ENCODE measurements at places on chromosomes 1 and 21.

GRCh38 chr1:6915999-6916565 lies 130.8 kb downstream of the CAMTA1 start:
- DNase-seq = no peak

- no peak for DNase-seq
Observed at GRCh38 chr1:78553859-78554258, 63.1 kb downstream of the PTGFR start.

DNA sequence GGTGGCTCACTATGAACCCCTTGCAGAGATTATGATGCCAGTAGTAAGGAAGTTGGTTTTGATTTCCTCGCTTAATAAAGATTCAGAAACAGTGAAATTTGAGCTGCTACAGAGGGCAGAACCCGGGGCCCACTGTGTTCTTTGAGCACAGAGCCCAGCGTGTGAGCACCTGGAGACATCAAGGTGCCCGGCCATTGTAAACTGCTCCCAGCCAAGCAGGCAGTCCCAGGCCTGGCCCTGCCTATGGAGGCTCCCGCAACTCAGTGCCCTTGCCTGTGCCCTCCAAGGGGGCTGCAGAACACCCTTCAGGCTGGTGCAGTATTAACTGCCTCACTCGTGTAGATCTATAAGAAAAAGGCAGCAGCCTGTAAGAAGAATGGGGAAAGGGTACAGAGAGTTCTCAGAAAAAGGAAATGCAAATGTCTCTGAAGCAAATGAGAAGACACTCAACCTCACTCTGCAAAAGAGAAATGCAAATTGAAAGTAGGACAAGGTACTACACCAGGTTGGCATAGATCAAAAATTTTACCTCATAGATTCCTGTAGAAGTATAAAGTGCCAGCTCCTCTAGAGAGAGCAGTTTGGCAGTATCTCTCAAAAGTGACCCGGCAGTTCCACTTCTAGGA lies 323.7 kb downstream of the HHAT start:
- DNase-seq = no peak

DNA sequence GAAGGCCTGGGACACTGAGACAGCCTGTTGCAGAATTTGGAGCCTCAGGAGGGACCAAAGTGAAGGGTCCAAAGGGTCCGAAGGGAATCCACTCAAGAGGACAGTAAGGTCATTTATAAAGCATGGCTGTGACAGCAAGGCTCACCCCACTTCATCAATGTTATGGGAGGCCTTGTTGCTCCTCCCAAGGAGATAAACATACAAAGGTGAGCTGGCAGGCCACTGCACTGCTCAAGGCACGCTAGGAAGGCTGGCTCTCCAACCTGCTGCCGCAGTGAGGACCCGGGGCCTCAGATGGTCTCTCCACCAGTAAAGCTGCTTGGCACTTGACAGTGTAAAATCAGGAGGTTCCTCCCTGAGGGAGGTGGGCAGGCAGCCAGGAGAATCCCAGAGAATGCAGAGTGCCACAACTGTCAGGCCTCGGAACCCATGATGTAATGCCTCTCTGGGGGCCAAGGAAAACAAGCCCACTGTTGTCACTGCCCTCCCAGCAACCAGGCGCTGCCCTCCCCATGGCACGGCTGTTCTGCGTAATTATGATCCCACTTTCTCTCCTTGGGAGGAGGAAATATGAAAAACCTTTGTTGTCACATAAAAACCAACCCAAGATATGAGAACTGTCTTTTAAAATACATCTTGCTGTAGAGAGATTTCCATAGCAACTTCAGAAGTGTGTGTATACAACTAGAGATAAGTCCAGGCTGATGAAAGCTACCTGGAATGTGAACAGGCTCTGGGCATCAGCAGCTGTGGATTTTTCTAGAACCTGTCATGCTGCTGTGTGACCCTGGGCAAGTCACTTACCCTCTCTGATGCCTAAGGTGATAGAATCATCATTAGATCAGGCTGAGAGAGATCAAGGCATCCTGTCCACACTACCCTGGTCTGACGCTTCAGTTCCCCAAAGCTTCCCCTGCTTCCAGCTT lies 102.5 kb downstream of the KCNN3 start:
- DNase-seq = no peak

GRCh38 chr1:209584231-209584672 lies 738 bp downstream of the CAMK1G start:
- no peak for DNase-seq

- DNase-seq = no peak
Observed at GRCh38 chr1:162717548-162718184, 72.8 kb upstream of the HSD17B7 start.

DNA sequence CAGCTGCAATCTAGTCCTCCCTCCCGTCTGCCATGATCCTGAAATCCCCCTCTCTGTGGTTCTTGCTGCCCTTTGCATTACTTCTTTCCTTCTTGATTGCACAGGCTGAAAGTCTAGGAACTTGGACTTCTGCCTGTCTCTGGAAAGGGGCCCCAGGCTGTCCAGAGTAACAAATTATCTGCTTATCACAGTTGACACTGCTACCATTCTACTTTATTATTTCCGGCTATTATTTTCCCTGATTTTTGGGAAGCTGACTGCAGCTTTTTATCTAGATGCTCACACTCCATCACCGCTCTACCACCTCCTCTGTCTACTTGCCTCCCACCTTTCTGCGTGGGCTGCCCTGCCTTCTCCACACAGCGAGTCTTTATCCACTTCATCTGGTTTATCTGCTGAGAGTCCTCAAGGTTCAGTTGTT lies 202.1 kb upstream of the PLXNA2 start:
- DNase-seq = no peak

- DNase-seq = no peak
Observed at GRCh38 chr1:228073061-228073856, 9.2 kb upstream of the ARF1 start.

- peak; percentile 74 for DNase-seq
Observed at GRCh38 chr1:247906504-247907047, 11.2 kb downstream of the OR2W3 start.

DNA sequence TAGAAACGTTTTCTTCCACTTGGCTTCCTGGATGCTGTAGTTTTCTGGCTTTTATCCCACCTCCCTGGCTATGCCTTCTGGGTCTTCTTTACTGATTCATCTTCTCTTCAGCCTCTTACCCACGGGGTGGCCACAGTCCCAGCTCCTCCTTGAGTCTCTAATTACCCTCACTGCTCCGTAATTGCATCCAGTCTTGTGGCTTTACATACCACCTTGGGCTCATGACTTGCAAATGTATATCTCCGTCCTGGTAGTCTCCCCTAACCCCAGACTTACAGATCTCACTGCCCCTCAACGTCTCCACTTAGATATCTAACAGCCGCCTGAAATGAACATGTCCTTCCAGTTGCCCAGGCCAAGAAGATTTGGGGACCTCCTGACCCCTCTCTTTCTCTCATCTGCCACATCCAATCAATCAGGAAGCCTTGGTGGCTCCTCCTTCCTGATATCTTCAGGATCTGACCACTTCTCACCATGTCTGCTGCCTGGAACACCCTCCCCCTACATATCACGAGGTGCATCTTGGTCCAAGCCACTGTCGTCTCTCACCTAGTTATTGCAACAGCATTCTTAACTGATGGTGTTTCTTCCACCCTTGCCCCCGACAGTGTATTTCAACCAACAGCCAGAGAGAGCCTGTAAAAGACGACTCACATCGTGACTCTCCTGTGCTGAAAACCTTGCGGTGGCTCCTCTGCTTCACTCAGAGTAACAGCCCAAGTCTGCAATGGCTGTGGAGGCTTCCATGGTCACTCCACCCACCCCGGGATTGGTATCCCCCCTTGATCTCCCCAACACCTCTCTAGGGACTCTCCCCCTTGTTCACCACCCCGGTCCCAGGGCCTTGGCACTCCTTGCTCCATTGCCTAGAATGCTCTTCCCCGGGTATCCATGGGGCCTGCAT lies 219.0 kb upstream of the POU3F1 start:
- DNase-seq = no peak

GRCh38 chr1:59128784-59129227 lies 168.1 kb upstream of the FGGY start:
- DNase-seq = no peak

DNA sequence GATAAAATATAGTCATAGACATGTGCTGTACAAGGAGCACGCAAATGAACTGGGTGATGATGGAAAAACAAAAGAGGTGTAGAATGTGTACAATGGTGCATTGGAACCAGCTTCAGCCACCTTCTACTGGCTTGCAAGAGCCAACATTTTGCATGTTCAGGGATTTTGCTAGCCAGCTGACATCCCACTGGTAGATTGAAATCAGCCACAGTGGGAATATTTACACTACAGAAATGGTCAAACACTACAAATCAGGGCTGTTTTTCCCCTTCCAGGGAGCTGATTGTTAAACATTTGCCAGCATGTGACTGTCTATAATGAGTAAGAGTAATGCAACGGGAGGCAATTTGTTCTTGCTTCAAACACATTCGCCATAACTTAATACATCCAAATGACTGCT lies 23.2 kb downstream of the PMVK start:
- DNase-seq = no peak

DNA sequence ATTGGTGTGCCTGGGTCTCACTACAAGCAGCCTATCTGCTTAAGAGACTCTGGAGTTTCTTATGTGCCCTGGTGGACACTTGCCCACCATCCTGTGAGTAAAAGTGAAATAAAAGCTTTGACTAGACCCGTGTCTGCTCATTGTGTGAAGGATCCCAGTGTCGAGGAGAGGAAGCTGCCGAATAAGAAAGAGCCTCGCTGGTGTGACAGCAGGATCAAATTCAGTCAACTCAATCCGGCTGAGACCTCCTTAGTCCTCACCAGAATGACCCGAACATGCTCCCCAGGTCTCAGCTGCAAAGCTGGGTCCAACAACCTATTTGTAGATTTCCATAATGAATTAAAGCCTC lies 14.8 kb downstream of the CD2 start:
- no peak for DNase-seq

- DNase-seq = no peak
Observed at GRCh38 chr1:184818646-184819045, 64.0 kb upstream of the EDEM3 start.

DNA sequence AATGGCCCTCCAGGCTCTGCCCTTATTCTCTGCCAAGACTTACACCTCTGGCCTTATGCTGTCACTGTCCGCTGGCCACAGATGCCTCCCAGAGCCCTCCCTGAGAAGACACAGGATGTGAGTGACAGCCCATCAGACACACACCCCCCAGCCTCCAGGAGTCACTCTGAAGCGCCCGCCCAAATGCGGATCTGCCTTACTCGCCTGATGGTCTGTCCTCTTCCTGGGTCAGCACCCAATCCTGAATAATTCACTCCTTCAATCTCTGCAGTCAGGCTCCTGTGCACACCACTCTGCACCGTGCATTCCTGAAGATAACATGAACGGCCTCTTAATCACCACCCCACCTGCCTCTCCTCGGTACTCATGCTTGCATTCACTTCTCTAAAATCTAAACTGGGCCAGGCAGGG lies 14.7 kb downstream of the CLSTN1 start:
- no peak for DNase-seq

DNA sequence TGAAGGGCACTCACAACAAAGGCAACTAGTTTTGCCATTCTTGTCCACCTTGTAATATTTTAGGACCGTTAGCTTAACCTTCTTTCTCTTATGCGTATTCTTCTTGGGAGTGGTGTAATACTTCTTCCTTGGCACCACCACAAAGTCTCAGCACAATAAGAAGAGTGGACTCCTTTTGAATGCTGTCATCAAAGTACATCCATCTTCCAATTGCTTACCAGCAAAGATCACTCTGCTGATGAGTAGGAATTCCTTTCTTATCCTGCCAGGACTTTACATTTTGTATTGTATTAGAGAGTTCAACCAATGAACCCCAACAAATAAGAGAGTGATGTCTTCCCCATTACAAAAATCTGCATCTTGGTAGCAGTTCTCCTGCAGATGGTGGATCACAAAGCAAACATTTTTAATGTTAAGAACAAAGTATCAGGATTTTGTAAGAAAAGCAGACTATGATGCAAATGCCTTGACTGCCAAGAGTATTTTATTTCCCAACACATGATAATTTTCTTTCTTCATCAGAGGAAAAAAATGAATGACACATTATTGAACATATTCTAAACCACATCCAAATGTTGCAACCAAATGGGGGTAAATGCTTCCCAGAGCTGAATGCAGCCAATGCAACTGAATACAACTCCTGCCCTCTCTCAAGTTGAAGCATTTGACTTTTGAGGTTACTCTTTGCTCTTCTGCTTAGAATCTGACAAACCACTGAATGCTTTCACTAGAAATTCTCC lies 5.1 kb upstream of the ARNT start:
- no peak for DNase-seq

- peak; percentile 91 for DNase-seq
Observed at GRCh38 chr1:165768513-165769394, at the start of gene TMCO1. Gene TMCO1 (minus strand): TSS chr1:165768868. CDS start chr1:165768751, 117 bp downstream.

- peak; percentile 70 for DNase-seq
Observed at GRCh38 chr1:21659099-21659923, 9.8 kb downstream of the RAP1GAP start.

GRCh38 chr1:59997479-59998115 lies 71.0 kb upstream of the CYP2J2 start:
- no peak for DNase-seq

DNA sequence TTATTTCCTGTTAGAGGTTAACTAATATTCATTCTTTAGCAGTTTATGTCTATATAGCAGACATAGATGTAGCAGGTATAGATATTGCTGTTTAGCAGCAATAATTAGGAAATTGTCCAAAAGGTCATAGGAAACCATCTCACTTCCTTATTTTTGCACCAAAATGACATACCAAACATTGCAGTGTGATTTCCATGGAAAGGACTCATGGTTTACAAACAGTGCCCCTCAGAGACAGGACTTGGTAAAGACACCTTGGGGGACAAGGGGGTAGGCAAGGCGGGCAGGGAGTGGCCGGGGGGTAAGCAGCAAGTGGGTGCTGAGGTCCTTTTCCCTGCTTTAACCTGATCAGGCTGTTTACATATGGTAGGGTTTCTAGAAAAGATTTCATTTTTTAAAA lies 30.5 kb downstream of the BATF3 start:
- DNase-seq = no peak

DNA sequence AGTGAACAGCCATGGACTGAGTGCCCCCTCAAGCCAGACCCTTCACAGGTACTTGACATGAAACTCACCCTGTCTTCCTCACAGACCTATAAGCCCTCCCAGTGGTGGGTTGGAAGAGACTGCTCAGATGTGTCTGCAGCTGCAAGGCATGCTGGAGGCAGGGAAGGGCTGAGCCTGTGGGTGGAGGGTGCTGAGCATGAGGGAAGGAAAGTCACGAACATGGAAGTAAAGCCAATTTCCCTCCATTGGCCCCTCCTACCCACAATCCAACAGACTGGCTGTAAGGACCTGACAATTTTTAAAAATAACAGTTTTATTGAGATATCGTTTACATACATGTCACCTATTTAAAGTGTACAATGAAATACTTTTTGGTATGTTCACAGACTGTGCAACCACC lies 44.1 kb downstream of the RCSD1 start:
- DNase-seq = no peak

- DNase-seq = peak; percentile 40
Observed at GRCh38 chr1:202192770-202193613, 607 bp upstream of the LGR6 start.

Data from CMK (cell line).